ENCODE measurements at places on chromosomes 5 and 9.

DNA sequence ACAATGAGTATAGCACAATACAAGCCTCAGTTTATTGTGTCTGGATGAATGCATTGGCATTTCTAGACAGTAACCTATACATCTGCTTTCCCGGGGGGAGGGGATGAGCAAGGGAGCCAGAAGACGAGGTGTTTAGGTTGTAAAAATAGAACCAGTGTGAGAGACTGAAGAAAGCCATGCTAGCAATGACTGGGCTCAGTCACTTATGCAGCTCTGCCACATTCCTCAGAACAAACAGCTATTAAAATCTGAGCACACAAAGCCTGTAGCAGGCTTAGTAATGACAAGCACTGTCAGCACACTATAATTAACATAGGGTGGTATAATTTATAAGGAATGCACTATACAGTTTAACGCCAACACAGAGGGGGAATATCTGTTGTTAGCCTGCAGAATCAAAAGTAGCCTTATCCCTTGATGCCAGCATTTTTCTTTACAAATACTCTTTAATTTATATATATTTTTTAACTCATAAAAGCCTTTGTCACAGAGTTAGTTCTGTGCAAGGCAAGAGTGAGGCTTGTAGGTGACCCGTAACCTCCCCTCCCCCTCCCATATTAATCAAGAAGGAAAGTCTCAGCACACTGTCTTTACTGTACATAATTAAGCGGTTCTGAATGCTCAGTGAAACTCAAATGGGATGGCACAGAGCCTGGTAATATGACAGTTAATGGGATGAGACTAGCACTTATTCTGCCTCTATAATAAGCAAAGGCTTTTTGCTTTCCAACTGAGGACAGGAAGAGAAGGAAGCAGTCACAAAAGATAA is 295.4 kb downstream of the CSNK1G3 start:
- DNase-seq: peak; percentile 77

- no peak for DNase-seq
These were observed 4.6 kb downstream of the NIPAL4 start for GRCh38 chr5:157464519-157465171.

DNA sequence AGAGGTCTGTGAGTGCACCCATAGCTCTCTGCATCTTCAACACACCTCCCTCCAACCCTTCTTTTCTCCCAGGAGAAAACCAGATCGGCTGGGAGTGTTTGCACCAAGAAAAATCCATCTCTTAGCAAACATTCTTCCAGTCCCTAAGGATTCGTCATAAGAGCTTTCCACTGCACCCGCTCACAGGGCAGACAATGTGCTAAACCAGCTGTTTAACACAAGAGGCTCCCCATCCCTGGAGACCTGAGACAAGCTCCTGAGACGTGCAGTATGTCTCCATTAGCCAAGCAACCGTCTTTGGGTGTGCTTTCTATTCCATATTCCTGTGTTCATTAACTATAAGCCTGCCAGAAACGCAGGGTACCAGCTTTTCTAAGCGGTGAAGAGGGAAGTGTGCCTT is 93.6 kb upstream of the ZNF462 start:
- DNase-seq: peak; percentile 58

DNA sequence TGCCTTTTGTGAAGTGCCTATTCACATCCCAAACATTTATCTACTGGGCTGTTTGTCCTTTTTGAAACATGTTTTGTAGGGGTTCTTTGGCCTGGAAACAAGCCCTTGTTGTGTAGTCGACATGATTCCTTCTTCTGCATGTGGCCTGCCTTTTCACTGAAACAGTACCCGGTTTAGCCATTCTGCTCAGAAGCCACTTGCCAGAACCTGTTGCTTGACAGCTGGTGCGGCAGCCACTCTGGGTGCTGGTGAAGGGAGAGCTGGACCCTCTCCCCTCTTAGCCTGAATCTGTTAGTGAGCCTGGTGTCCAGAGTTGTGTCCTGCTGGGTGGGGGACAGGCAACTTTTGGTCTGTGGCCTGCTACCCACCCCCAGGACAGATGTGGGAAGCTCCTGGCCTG is 128.8 kb upstream of the CACNA1B start:
- no peak for DNase-seq

GRCh38 chr5:62778316-62779009 is 199.8 kb downstream of the LRRC70 start:
- DNase-seq: no peak

DNA sequence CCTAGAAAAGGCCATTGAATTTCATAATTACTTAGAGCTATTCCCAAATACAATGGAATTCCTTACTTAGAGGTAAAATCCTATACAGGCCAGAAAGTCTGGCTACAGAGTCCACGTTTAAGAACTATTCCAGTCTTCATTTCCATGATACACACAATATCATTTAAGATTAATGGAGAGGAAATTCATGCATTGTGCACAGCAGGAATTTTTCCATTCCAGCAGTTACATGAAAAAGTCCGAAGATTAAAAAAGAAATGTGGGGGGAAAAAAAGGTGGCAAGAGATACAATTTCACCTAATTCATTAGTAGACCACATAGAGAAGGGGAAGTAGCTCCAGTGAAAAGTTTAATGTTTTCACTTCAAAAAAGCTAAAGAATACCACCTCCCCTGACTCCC is 63.1 kb downstream of the CHD1 start:
- DNase-seq: no peak

DNA sequence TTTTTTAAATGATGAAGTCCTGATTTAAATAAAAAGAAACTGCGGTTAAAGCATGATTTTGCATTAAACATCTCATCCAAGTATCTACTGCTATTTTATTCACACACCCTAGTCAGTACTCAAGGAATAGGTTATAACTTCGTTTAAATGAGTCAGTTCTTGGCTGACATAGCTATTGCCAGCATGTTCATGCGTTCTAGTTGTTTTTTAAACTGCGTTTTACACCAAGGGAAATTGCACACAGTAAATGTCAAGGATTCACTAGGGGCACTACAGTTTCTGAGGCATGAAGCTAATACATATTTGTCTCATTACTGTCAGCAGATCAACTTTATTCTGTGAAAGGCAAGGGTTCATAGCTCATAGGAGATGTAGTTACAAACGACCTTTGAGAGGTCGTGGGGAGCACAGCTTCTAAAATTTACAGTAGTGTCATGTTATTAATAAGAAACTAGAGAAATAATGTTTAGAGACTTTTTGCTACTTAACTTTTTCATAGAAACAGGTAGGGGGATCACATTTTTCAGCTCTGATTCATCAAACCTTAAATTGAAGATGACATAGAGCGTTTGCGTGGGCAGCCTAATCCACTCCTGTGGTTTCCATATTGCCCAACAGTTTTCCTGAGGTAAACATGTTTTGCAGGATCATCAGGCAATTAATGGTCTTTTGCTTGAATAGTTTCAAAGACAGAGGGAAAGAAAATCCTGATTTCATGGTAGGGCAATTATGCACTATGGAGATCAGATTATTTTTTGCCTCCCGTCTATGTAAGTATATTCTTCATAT is 2222.7 kb upstream of the WWC1 start:
- no peak for DNase-seq

DNA sequence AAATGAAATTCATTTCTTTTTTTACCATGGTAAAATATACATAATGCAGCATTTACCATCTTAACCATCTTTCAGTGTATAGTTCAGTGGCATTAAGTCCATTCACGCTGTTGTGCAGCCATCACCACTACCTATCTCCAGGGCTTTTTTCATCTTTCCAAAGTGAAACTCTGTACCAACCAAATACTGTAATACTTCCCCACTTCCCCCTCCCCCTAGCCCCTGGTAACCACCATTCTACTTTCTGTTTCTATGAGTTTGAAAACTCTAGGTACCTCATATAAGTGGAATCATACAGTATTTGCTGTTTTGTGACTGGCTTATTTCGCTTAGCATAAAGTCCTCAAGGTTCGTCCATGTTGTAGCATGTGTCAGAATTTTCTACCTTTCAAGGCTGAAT is 23.4 kb downstream of the SPAAR start:
- DNase-seq: no peak

GRCh38 chr9:32306006-32306405 is 78.4 kb upstream of the ACO1 start:
- no peak for DNase-seq

DNA sequence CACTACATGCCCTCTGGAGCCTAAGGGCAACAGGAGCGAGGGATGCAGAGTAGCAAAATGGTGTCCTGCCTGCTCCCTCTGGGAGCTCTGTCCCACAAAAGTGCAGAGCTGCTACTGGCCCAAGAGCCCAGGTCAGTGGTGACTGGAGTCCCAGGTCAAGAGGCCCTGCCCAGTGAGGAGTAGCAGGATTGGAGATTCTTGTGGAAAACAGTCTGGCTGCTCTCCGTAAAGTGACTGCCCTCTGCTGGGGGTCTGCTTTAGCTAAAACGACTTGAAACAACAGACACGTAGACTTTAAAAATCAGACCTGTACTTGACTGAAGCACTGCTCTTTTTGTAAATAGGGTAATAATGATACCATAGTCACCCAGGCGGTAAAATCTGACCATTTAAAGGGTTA is 917.0 kb downstream of the MAT2B start:
- no peak for DNase-seq

DNA sequence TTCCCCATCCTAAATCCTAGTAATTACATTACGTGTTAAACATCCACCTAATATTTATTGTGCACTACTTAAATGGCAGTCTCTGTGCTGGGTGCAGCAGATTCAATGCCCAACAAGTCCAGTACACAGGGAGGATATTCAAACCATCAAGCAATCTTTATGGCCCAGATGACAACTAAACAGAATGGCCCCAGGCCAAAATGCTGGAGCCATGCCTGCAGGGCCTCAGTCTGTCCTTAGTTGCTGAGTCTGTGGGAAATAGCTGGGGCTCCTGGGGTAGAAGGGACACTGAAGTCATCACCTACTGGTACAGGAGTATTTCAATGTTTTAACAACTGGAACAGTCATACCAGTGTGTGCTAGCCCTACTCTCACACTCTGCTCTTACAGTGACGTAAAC is 153.5 kb downstream of the ZNF608 start:
- no peak for DNase-seq

DNA sequence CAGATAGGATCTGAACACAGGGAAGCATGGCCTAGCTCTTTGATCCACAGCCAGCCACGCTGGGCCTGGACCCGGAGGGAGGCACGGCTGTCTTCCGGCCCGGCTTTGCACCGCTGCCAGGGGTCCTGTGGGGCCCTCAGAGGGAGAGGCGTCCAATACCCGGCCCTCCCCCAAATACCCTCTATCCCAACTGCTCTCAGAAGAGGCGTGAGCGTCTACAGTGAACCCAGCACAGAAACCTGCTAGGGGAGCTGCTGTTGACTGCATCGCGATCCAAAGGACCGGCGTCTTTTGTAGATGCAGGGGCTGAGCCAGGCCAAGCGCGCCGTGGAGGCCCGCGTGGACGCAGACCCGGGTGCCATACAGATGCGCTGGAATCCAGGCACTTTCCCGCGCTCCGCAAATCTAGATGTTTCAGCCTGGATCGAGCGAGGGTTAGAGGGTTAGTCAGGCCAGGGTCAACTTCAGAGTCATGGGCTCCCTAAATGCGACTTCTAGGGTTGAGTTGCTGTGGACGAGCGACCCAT is 1.1 kb upstream of the TCF7 start:
- no peak for DNase-seq

GRCh38 chr5:79961716-79962574 is 29.1 kb downstream of the MTX3 start:
- DNase-seq: peak; percentile 12

GRCh38 chr5:132353486-132353995 is 16.0 kb upstream of the SLC22A5 start:
- DNase-seq: no peak

DNA sequence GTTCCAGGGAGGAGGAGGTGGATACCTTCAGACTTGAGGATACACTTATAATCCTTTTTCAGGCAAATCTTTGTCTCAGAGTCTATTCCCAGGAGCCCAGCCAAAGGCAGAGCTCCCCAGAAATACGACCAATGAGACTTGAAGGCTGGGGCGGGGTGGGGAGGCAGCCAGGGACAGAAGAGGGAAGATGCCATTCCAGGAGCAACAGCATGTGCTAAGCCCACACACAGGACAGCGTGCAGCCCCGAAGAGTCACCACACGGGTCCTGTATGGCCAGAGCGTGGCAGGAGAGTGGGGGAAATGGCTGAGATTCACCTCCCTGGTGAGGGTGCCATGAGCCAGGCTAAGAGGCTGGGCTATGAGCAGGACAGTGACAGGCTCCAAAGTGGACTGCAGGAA is 35.2 kb downstream of the WHRN start:
- no peak for DNase-seq

DNA sequence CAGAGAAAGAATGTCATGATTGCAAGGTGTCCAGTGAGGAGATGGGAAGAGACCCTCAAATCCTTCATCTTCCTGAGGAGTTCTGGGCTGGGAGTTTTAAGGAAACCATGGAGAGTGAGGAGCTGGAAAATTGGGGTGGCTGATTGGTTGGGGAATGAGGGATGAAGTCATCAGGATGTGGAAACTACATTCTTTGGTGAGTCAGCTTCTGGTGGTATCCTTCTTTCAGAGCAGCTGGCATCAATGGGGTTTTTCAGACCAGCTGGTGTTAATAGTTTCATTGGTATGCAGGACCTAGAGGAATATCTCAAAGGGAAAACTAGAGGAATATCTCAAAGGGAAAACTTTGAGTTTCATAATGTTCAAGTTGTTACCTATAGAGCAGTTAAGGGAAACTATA is 45.2 kb downstream of the RNF180 start:
- no peak for DNase-seq

GRCh38 chr5:72166070-72166979 is 59.0 kb downstream of the MAP1B start:
- peak; percentile 89 for DNase-seq

DNA sequence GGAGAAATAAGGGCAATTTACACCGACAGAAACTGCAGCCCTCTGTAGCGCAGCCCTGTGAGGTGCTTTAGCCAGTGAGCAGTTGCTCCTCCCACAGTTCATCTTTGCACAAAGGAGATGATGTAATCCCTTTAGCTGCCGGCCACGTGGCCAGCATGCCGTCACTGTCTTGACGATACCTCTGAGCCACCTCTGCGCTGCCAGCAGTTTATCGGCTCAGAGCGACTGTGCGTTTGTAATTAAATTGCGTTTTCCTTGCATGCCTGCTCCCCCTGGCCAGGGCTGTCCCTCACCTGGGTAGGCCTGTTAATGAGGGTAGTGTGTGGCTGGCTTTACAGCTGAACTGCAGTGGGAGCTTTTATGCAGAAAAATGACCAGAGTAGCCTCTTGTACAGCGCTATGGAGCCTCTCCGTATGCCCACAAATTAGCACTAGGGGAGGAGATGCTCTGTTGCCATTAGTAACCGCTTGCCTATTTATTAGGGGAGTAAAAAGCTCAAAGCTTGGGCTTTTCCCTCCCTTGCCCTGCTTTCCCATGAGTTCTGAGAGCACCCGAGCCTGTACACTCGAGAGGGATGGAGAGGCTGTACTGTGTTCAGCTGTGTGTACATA is 107.0 kb downstream of the TRIO start:
- DNase-seq: peak; percentile 96

Data from NCI-H82 (cell line).